ENCODE measurements at places on chromosomes 4 and X.

- no peak for DNase-seq
Measured at GRCh38 chrX:120264341-120264740, 13.7 kb downstream of the ZBTB33 start.

- no peak for DNase-seq
Measured at GRCh38 chr4:74768857-74769525, 25.3 kb downstream of the BTC start.

DNA sequence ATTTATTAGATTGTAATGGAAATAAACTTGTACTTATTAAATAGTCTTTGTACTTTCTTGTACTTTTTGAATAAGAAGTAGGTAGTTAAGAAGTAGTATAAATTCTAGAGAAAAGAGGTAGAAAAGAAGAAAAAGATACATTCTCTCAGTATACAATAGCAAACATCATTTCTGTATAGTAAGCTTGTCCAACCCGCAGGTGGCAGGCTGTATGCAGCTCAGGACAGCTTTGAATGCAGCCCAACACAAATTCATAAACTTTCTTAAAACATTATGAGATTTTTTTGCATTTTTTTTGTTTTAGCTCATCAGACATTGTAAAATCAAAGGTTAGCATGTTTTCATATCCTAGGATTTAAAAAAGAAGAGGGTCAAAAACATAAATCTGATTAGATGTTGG, 441.6 kb downstream of the DTHD1 start:
- no peak for DNase-seq

- no peak for DNase-seq
Measured at GRCh38 chr4:2011583-2011982, 2.8 kb upstream of the NELFA start.
